ENCODE measurements at places on chromosomes 1 and 21.

DNA sequence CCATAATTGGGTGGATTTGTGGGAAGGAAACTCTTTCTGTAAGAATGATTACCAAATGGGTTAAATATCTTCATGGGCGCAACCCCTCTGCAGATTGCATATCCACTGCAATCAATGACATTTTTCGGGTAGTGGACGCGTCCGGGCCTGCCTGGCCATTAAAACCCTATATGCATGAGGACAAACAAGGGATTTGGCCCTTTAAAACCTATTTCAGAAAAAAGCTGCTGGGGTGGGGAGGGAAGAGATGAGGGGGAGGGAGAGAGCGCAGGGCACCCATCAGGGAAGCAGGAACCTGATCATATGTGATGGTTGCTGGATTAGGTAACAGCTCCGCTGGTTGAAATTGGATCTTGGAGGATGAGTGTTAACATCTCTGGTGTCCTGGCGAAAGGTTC, 228.8 kb downstream of the PBX1 start:
- no peak for DNase-seq

GRCh38 chr1:240737766-240738265, 125.9 kb upstream of the GREM2 start:
- DNase-seq = no peak

DNA sequence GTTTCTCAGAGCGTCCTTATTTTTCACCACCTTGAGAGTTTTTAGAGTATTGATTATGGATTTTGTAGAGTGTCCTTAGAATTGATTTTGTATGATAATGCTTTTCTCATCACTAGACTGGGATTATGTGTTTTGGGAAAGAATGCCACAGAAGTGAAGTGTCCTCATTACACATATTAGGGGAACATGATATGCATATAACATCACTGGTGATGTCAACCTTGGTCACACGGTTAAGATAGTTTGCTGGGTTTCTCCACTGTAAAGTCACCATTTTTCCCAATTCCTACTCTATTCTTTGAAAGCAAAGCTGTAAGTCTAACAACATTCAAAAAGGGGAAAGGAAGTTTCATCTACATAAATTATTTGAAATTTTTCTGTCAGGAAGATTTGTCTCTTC, 39.6 kb upstream of the PALMD start:
- no peak for DNase-seq

GRCh38 chr1:3767328-3767925, 5.1 kb upstream of the SMIM1 start:
- no peak for DNase-seq

DNA sequence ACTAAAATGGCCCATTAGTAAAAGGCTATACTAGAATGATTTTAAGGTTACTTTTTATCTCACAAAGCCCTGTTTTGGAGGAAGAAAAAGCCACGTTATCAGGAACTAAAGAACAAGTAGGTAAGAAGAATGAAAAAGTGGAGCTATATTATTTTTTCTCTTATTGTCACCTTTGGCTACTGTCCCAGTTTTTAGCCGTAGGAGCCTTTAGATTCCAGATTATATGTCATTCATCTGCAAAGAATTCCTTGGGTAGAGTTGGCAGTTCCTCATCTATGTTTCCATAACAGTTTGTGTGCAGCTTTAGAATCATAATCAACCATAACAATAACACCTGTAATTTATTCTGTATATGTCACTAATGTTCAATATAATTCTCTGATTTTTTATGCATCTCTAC, 83.8 kb downstream of the TPR start:
- DNase-seq = no peak

- no peak for DNase-seq
Measured at GRCh38 chr1:96080925-96081324, 640.7 kb upstream of the PTBP2 start.

DNA sequence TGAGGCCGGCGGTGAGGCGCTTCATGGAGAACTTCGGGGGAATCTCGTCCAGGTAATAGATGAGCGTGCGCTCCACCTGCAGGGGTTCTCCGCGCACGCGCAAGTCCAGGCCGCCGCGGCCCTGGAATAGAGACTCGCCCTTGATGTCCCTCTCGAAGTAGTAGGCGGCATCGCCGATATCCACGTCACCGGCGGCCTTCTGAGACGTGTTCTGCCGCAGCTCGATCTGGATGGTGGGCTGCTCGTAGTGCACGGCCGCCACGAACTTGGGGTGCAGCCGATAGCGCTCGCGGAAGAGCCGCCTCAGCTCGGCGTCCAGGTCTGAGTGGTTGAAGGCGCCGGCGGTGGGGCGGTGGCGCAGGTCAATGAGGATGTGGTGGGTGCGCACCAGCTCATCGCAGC, 726 bp downstream of the TACSTD2 start:
- DNase-seq = no peak

- DNase-seq = no peak
Measured at GRCh38 chr1:82979593-82980236, 1019.2 kb downstream of the TTLL7 start.

DNA sequence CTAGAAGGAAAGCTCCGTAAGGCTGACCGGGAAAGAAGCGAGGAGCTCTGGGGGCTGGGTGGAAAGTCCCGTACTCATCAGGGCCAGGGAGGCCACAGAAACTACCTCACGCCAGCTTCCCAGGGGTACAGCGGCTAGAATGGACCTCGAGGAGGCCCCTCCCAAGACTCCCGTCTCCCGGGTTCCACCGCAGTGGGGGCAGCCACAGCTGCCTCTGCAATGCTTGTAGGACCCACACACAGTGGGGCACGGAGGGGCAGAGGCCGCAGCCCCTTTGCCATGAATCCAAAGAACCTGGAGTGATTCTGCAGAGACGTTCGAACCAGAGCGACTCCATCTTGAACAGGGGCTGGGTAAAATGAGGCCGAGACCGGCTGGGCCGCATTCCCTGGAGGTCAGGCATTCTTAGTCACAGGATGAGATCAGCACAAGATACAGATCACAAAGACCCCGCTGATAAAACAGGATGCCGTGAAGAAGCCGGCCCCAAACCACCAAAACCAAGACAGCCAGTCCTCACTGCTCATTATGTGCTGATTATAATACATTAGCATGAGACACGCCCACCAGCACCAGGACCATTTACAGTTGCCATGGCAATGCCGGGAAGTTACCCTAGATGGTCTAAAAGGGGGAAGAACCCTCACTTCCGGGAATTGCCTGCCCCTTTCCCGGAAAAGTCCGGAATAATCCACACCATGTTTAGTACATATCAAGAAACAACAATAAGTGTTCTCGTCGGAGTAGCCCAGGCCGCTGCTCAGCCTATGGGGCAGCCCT, 1.6 kb upstream of the ANKRD65 start:
- DNase-seq = no peak

DNA sequence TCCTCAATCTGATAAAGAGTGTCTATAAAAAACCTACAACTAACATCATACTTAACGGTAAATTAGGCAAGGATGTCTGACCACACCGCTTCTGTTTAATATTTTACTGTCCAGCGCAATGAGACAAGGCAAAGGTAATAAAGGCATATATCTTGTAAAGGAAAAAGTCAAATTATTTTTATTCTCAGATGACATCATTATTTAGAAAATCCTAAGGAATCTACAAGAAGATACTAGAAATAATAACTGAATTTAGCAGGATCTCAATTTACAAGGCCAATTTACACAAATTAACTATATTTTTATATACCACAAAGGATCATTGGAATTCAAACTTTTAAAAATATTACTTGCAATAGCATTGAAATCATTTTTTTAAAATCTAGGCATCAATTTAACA, 29.4 kb downstream of the GJA4 start:
- no peak for DNase-seq

GRCh38 chr1:156549831-156550230, 22.5 kb downstream of the IQGAP3 start:
- no peak for DNase-seq

DNA sequence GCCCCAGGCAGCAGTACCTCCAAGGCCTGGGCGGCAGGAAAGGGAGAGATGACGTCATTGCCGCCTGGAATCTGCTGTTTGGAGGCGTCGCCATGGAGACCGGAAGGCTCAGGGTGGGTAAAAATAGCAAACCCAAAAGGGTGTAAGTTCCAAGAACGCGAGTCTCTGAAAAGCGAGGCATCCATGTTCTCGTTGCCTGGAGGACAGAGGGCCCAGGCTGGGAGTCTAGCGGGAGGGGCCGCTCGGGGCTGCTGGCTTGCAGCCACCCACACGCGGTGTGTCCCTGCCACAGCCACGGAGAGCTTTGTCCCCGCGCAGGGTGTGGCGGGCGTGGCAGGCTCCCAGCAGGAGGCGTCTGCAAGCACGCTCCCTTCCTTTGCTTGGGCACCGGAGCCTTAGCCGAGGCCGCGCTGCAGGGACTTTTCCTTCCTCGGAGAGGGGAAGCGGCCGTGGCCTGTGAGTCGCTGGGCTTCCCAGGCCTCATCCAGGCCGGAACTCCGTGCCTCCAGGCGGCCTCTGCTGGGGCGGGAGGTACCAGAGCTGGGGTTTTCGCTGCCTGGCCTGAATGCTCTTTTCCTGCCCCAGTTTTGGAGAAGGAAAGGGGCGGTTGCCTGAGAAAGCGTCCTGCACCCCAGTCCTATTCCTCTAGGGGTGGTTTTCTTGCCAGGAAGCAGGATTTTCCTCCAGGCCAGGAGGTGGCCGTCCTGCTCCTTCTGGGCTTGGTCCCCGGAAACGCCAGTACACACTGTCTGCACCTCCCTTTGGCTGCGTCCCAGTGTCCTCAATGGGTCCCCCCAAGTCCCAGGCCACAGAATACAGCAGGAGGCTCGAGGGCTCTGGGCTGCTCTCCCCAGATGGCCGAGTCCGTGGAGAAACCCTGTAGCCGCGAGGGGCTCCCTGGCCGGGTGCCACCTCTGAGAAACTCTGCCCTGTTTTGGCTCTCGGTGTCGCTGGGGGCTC, 15.3 kb upstream of the SKI start:
- DNase-seq = no peak

DNA sequence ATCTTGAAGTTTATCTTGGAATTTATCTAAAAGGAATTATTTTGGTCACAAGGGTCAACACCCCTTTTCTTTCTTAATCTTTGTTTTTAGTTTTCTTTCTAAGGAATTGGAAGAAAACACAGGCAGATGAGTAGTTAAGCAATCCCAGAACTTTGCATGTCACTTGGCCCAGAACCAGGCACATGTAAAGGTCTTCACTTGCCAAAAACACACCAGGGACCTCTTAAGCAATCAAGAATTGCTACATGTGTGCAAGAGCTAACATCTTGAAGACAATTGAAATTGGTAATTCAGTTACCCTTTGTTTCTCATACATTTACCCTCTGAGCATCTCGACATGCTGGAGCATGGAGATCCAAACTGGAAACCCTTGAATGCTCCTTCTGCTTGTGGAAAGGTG, 114.2 kb downstream of the ZC3H11B start:
- no peak for DNase-seq

DNA sequence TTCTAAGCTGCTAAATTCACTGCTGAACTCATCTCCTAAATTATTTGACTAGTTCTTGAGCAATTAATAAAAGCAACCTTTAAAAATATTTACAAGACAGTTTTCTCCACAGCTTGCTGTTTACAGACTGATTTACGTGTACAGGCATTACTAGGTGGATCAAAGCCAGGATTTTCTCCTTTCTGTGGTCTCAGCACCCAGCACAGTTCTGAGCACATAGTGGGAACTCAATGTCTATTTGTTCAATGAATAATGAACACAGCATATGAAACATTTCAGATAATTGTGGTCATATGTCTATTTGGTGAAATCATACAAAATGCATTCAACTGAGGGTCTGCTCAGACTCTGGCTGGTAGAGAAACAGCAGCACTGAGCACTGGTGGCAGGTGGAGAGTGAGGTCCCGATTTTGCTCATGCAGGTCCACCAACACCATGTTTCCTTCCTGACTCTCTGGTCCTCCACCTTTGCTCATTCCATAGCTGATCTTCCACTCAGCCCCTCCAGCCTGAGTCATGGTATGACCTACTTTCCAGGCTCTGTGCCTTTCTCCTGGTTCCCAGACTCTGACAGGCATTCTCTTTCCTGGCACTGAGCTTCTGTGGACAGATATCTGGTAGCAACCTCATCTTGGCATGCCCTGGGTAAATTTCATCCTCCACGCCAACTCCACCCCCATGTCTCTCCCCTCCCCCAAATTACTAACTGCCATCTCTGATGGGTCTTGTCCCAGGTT, 311.3 kb downstream of the TGFB2 start:
- no peak for DNase-seq

GRCh38 chr1:46315669-46316403, 12.3 kb downstream of the UQCRH start:
- DNase-seq = no peak

- no peak for DNase-seq
Measured at GRCh38 chr1:245419989-245420388, 265.2 kb downstream of the KIF26B start.

DNA sequence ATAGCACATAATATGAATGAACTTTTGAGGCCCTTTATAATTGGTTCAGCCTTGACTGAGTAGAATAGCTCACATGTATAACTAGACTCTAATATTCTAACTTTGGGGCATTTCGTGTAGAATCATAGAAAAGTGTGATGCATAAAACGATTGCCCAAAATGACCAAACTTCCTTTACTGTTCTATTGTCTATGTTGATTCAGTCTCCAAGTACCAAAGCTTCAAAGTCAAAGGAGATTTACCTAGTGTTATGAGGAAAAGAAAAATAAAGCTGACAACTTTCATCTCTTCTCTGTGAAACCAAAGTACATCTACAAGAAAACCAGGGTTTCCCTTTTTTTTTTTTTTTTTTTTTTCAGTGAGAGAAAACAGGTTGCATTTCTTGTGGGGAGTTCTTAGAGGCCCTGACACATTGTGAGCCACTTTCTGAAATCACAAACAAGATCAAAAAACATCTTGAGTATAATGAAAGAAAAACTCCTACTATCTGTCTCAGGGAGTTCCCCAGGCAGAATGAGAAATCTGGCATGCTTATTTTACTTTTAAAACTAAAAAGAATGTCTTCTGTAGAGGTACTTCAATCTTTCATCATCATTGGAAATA, 183.4 kb downstream of the TNFSF18 start:
- DNase-seq = no peak

DNA sequence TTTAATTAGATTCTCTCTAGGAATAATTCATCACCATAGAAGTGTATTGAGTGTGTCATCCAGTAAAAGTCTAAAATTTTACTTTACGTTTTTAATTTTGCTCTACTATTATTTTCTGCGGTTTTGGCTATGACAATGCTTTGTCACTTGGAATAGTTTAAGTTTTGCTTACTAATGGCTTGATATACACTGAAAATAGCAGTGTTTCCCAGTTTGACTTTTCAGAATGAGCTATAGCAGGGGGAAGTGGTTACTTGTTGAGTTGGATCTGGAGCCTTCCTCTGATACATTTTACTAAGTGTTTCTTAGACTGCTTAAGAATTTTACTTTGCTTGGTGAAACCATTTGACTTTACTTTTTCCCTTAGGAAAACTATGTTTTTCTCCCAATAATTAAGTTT, 5.0 kb downstream of the DNAJC16 start:
- DNase-seq = no peak

DNA sequence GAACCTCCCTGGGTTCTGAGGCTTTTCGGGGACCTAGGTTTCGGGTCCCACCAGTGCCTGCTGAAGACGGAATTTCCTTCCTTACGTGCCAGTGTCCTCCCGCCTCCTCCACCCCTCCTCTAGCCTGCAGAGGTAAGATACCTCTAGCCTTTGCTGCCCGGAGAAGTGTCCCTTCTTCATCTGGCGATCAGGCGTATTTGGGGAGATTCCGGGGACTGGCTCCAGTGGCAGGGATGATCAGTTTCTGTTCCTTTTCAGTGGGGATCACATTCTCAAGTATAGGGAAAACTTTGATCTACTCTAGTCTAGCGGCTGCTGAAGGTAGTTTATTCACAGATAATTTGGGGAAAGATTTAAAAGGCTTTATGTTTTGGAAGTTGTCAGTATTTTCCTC, 674 bp downstream of the CEP350 start:
- no peak for DNase-seq

- no peak for DNase-seq
Measured at GRCh38 chr1:229941831-229942230, 125.2 kb upstream of the GALNT2 start.

GRCh38 chr21:38293113-38293512, 36.3 kb downstream of the KCNJ15 start:
- no peak for DNase-seq

All from GM12892 (cell line).